ENCODE measurements at places on chromosomes 11 and 22. TPM values are rescaled to one million over a fixed set of nuclear protein-coding genes. Genes with fewer than 3 reads are reported as not detected.

GRCh38 chr11:34323601-34324000 is 34.2 kb downstream of the ABTB2 start:
- DNase-seq = no peak

- no peak for DNase-seq
Observed at GRCh38 chr22:43407591-43407990, 4.2 kb upstream of the MPPED1 start.

- DNase-seq = no peak
Observed at GRCh38 chr22:37328017-37328416, 45.7 kb downstream of the CYTH4 start.

GRCh38 chr22:41047801-41048211 is 44.6 kb upstream of the EP300 start:
- no peak for DNase-seq

DNA sequence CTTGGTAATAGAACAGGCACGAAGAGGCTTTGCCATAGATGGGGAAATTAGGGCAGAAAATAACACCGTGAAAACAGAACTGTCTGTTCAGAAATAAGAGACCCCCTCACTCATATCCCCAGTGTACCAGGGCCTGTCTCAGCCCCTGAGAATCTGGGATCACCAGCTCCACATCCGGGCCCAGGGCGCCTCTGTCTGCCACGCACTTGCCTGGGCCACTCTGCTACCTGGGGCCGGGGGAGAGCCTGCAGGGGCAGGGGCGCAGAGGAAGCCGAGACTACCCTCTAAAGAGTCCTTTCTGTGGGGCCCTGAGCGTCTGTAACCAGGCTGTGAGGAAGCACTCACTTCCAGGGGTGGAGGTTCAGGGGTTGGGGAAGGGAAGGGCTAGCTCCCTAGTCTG is 19.8 kb downstream of the NECTIN1 start:
- no peak for DNase-seq

DNA sequence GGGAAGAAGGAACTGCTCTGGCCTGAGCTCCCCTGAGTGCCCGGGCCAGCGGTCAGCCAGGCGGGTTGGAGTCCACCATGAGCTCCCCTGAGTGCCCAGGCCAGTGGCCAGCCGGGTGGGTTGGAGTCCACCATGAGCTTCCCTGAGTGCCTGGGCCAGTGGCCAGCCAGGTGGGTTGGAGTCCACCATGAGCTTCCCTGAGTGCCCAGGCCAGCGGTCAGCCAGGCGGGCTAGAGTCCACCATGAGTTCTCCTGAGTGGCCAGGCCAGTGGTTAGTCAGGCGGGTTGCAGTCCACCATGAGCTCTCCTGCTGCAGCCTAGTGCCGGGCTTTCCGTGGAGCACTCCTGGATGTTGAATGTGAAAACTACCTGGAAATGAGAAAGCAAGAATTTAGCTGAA is 844.0 kb downstream of the TBC1D22A start:
- DNase-seq = no peak

DNA sequence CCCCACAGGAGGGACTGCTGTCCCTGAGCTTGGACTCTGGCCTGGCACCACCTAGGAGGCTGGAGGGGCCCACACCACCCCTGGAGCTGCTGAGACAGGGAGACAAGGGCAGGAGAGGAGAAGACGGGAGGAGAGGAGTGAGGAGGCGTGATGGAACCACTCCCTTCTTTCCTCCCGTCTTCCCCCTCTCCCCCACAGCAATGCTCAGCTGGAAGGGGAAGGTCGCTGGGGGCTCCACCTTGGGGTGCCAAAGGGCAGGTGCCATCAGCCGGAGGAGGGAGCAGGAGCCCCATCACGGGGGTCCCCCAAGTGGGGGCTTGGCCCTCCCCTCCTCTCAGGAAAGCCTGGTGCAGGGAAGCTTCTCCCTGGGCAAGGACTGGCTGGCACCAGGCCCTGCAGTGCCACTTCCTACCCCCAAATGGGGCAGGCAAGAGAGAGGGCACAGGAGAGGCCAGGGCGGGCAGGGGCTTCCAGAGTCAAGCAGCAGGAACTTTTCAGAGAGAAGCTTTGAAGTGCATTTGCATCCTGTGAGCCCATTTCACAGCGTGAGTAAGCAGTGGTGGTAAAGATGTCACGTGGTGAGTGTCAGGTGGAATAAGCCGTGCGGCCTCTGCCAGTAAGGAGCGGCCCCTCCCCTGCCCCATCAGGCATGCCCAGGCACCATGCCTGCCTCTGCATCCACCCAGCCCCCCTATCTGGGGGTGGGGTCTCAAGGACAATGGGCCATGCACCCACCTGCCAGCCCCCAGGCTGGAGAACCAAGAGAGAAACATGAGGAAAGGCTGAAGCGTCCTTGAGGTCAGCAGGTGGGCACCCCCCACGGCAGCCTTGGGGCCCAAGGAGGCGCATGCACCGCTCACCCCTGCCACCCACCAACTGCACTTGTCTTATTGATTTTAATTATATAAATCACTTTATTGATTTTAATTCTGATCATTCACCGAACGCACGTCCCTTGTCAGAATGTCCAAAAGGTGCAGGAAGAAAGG is 4.9 kb downstream of the IGF2 start:
- DNase-seq = peak; percentile 41

- peak; percentile 11 for DNase-seq
Observed at GRCh38 chr11:116335078-116335477, 437.7 kb downstream of the BUD13 start.

GRCh38 chr11:93735627-93736026 is 5.7 kb downstream of the TAF1D start:
- no peak for DNase-seq

GRCh38 chr11:70593446-70593983 is 195.2 kb downstream of the CTTN start:
- DNase-seq = no peak

DNA sequence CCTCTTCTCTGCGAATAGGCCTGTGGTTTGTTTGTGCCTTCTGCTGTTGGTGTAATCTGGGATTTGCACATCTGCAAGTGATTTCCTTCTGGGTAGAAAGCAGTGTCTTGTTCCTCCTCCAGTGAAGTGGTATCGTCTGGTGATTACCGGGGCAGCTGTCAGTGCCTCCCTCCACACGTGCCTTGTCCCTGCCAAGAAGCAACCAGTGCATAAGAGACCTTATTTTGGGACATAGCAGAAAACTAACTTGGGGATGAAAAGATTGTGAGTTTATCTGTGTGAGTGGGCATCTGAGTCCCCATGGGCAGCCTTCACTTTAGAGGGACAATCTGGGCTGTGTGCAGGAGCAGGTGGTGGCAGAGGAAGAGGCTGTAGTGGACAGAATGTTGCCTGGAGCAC is 71.5 kb upstream of the SORL1-AS1 start:
- DNase-seq = no peak

DNA sequence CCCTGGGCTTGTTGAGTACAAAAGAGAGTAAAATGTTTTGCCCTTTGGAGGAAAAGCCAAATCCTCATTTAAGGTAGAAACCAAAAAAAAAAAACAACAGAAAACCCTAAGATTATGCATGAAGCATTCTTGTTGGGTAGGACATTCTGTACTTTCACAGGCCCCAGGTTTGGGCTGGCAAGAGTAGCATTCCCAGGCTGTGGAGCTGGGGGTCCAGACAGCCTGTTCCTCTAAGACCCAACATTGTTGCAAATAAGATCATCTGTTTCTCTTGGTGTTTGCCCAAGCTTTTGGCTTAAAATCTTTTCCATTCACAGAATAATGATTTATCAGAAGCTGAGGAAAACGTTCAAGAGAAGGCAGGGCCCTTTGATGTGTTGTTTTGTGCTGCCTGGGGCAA is 123.8 kb downstream of the MICAL2 start:
- no peak for DNase-seq

- no peak for DNase-seq
Observed at GRCh38 chr11:14073849-14074476, 111.4 kb downstream of the SPON1 start.

DNA sequence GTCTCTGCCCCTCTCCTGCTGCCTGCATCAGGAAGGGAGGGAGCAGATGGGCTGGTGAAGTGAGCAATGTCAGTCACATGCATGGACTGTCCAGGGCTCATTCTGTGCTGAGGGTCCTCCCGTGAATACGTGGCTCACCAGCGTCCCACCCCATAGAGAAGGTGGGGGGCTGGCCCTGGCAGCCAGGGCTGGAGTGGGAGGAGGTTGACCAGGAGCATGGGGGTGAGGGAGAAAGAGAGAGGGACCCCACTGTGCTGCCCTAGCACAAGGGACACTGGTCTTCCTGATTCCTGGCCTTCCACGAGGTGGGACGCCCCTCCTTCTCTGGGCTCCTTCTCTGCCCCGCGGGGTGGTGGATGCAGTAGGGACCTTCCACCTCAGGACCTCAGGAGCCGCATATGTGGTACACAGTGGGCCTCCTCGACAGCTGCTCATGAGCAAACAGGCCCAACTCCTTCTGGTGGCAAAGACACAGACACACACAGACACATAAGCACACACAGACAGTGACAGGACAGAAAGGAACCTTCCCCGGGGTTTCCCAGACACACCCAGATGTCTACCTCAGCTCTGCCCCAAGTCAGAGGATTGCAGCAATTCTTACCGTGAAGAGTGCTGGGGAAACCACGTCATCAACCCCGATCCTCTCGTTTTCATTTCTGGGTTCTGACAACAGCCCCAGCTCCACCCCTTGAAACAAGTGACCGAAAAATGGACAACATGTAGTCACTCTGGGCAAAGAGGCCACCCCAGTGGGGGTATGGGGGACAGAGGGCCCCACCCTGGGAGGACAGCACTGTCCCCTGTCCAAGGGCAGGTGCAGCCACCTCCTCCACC is 3.6 kb upstream of the APOBEC3A start:
- no peak for DNase-seq

DNA sequence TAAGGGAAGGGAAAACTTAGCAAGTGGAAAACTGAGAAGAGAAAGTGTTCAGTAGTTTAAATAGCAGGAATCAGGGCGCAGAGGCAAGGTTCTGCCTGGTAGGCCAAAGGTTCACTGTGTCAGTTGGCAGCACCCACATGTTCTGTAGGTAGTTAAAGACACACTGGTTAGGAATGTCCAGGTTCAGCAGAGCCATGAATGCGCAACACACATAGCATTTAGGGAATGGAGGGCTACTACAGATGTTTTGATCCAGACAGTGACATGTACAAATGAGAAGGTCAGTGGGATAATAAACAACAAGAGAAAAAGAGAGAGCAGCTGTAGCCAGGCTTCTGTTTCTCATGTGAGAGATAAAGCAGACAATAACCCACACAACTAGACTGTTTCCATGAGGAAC is 56.2 kb upstream of the ARHGAP42 start:
- peak; percentile 82 for DNase-seq

DNA sequence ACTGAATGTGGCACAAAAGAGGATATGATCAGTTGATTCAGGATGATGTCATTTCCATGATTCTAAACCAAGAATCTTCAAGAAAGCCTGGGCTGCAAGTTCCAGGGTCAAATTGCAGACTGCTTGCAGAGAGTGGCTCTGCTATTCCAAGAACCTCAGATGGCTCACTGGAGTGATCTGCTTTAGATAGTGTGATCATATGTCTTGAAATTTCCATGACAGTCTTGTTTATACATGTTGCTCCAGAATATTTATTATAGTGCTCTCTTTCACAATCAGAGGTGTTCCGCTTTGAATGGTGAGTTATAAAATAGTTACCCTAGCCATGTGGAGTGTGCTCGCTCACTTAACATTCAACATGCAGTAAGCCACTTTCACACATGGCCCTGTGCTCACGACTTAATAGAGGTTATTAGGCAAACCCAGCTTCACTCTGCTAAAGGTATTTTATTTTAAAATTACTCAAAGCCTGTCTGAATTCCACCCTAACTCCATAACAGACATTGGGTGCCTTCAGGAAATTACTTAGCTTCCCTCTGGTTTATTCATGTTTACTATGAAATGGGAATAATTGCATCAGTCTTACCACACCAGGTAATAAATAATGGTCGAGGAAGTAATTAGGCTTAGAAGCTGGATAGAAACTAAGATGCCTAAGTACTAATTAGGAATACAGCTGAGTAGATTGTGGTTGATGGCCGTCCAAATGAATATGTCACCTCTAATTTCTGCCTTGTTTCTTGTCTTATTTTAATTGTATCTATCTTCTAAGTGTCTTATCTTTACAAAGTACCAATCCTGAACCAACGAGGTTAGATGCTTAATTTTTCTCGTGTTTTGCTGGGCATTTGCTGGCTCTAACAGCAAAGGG is 187.9 kb downstream of the ETS1 start:
- DNase-seq = no peak

- peak; percentile 83 for DNase-seq
Observed at GRCh38 chr22:39170825-39171622, 18.5 kb upstream of the CBX7 start.

DNA sequence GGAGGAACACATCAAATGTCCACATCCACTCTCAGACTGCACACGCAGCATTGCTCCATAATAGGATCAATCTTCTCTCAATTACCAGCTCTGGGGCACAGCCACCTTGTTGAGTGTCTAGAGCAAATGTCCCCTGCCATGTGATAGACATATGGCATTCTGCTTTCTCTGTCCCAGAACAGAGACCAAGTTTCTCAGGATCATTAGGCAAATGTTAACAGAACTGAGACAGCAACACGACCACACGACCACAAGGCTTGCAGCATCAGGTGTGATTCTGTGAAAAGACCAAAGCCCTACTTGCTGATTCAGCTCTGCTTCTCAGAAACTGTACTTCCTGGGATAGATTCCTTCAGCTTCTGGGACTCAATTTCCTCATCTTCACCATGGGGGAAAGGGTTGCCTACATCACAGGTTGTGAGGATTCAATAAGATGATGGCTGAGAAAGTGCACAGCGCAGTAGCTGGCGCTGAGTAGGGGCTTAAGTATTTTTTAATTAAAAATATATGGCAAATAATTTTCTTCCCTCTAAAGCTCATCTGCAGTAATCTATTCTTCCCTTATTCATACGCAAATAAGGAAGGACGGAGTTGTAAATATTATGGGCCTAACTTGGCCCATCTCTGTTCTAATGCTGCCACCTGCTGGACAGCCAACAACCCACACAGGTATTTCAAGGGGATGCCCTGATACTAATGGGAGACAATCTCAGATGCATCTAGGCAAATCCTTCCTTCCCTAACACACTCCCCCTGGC is 54.3 kb upstream of the USP47 start:
- peak; percentile 70 for DNase-seq

The ISX gene
- not detected for total RNA-seq

The MRGPRX3 gene
- total RNA-seq = not detected

The CSKMT gene
- 3.4 TPM for total RNA-seq

The MRGPRF gene
- 3.4 TPM for total RNA-seq

The OR8H1 gene
- not detected for total RNA-seq

The MMP27 gene
- not detected for total RNA-seq

The SLC43A1 gene
- 115 TPM for total RNA-seq

The CASP1 gene
- 5.4 TPM for total RNA-seq

The DEFB108B gene
- not detected for total RNA-seq

Data from left lobe of liver (tissue), 2 donors.